ENCODE measurements at places on chromosomes 2 and 18.

- no peak for DNase-seq
Observed at GRCh38 chr2:38076152-38076709, 280 bp upstream of the CYP1B1 start.

GRCh38 chr2:239368321-239368720 is 32.5 kb downstream of the HDAC4 start:
- no peak for DNase-seq

- DNase-seq = no peak
Observed at GRCh38 chr18:52670896-52671295, 330.9 kb downstream of the DCC start.

DNA sequence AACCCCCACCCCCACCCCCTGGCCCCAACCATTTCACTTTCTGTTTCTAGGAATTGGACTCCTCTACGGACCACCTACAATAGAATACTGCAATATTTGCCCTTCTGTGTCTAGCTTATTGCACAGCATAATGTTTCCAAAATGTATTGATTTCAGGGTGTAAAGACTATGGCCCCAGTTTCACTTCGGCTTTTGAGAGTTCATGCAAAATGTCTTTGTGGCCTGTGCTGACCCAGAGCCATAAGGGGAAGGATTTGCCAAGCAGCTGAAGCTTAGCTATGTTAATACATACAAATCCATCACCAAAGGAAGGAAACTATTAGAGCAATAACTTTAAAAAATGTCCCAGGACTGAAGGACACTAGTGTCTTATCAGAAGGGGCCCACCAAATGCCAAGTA is 11.2 kb upstream of the ATP9B start:
- DNase-seq = no peak

GRCh38 chr2:112199188-112199587 is 55.7 kb downstream of the ZC3H8 start:
- DNase-seq = no peak

DNA sequence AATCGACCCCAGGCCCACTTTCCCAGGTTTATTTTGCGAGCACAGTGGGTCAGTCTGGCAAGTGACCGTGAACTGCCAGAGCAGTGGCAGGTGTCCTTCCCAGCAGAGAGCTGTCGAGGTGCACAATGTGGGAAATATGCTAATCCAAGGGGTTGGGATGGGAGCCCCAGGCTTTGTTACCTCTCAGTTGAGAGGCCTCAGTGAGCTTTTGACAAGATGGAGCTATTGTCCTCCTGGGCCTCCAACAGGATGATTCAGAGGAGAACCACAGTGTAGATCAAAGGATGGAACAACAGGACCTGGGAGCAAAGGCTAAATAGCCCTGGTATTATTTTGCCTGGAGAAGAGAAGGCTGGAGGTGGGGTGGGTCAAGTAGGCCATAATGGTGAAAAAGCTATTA is 150.8 kb downstream of the NCKAP5 start:
- DNase-seq = no peak

GRCh38 chr2:48227617-48228344 is 302.2 kb upstream of the STON1 start:
- DNase-seq = no peak

DNA sequence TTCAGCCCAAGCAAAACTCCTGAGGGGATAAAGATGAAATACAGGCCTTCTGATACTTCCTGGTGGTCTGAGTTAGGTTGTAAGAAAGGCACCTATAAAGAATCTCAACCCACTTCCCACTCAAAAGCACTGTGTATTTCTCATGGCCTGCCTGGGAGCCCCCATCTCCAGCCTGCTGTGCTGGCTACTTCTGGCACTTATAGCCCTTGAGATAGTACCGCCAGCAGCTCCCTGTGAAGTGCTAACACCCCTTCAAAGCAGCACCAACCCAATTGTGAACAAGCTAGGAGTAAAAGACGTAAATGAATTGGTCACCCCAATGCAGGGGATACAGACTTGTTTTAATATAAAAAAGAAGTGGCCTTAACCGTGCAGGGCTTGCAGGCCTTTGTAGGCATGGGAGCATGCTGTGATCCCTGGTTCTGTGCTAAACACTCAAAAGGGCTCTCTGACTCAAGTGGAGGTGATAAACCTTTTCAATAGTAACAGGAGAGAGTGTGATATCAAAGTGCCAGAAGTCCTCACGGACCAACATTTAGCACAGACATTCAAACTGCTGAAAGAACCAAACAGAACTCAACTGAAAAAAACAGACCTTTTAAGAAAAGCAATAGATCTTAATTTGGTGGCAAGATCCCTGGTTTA is 80.8 kb downstream of the RTN4 start:
- no peak for DNase-seq

DNA sequence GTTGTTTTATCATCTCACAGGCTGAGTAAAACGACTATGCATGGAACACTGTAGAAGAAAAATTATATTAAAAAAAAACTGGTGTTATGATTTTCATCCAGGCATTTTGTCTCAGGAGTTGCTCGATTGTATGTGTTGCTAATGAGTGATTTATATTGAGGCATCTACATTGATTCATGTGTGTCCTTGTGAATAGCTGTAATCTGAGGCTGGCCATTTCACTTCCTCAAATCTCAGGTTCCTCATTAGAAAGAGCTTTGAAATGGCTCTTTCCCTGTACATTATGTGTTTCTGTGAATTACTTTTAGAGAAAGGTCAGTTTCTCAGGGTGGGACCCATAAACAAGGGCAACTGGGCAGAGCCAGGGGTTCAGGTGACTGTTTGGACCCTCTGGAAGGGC is 2.3 kb downstream of the IL18R1 start:
- no peak for DNase-seq

- no peak for DNase-seq
Observed at GRCh38 chr2:148917431-148917830, 42.4 kb downstream of the KIF5C start.

DNA sequence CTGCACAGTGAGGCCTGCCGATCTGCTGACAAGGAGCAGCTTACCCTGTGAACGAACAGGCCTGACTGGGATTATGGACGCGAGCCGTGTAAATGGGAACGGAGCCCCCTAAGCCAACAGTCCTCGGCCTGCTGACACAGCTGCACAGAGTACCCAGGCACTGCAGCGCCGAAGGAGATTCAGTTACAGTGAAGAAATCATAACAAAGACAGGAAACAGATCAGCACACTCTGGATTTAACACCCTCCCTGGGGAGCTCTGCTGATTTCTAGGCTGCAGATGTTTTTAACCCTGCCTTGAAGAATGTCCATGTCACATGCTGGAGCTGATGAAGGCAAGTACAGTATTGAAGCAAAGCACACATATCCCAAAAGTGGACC is 43.4 kb downstream of the COLEC12 start:
- DNase-seq = no peak

DNA sequence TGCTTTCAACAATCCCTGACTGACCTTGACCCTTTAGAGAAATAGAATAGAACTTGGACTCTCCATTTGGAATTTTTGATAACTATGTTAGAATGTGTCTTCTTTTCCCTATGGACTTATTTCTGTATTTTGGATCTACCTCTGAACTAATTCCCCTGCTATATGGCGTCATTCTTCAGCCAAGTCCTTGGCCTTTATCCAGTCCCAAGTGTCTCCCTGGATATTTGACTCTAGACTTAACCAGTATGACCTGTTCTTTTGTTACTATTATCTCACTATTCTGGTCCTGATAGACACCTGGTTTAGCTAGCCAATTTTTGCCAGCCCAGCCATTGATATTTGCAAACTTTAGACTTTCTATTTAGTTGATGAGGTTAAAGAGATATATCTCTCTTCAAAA is 186.8 kb downstream of the KCNS3 start:
- no peak for DNase-seq

- DNase-seq = peak; percentile 13
Observed at GRCh38 chr2:161681046-161681445, 56.8 kb downstream of the SLC4A10 start.

DNA sequence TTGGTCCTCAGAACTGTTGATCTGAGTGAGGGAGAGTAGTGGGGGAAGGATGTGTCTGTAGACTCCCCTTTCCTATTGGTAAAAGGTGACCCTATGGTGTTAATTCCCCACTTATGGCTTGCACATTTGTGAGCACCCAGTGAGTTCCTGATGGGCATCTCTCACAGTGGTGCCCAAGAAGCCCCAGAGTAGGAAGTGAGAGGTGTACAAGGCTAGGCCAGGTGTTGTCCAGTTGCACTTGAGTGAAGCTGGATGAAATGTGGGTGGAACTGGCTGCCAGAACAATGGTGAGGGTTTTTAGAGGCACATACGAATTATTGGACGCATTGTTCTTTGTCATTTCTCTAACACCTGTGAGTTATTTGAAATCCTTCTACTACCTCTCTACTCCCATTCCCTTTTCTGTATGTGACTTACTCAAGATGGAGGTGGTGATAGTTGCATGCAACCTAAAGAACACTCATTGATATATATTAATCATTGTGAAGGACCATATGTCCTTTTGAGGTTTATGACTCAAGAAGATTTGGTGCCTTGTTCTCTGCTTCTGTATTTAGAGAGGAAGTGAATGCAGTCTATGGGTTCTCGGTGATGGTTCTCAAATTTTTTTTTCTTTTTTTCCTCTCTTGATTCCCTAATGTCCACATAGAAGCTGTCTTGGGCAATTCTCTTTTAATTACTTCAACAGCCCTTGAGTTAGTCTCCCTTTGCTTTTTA is 162.7 kb downstream of the FSHR start:
- no peak for DNase-seq

DNA sequence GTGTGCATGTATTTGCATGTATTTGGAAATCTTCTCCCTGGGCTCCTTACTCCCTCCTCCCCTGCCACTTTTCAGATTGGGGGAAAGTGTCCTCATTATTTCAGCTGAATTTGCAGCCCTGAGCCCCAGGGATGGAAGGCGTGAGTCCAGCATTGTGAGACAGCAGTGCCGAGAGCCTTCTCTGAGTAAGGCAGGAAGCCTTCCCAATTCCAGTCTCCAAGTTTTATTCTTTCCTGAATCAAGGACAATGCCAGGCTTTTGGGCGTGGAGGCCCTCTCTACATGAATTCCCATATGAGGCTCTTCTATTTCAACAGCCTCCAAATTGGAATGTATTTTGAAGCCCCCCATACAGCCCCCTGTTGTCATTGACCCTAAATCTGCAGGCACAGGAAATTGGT is 163.5 kb downstream of the ACKR3 start:
- no peak for DNase-seq

DNA sequence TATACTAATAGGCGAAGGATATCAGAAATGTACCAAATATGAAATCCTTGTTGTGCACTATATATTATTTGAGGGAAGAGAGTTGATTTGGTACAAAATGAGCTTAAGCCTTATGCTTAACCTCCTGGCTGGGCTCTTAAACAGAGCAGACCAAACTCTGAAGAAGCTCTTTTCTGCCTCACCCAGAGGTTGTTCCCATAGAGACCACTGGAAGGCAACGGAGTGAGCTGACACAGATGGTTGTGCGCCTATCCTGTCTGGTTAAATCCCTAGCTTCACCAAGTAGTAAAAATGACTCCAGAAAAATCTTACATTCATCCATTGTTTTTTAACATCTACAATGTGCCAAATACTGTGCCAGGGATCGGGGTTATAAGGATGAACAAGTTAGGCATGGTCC is 55.9 kb upstream of the NOL4 start:
- no peak for DNase-seq

- DNase-seq = no peak
Observed at GRCh38 chr2:222194669-222195068, 104.1 kb downstream of the PAX3 start.

GRCh38 chr2:74883011-74883410 is 49.1 kb downstream of the HK2 start:
- no peak for DNase-seq

- no peak for DNase-seq
Observed at GRCh38 chr2:9897846-9898245, 53.6 kb upstream of the GRHL1 start.

DNA sequence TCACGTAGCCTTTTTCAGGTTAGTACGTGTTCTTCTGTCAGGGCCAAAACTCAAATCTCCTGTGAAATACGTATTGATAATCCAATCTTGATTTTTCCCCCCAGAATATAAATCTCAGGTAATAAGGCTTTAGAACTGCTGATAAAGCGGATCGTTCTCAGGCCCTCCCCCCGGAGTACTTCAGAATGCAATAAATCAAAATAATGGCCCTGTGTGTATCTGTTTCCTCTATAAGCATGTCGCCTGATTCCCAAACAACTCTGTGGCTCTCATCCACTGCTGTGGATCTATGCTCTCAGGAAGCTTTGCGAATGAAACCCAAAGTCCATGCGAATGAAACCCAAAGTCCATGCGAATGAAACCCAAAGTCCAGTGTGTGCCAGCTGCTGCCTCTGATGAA is 49.4 kb downstream of the IMPA2 start:
- DNase-seq = no peak

GRCh38 chr2:127080938-127081755 is 25.8 kb downstream of the BIN1 start:
- DNase-seq = no peak

DNA sequence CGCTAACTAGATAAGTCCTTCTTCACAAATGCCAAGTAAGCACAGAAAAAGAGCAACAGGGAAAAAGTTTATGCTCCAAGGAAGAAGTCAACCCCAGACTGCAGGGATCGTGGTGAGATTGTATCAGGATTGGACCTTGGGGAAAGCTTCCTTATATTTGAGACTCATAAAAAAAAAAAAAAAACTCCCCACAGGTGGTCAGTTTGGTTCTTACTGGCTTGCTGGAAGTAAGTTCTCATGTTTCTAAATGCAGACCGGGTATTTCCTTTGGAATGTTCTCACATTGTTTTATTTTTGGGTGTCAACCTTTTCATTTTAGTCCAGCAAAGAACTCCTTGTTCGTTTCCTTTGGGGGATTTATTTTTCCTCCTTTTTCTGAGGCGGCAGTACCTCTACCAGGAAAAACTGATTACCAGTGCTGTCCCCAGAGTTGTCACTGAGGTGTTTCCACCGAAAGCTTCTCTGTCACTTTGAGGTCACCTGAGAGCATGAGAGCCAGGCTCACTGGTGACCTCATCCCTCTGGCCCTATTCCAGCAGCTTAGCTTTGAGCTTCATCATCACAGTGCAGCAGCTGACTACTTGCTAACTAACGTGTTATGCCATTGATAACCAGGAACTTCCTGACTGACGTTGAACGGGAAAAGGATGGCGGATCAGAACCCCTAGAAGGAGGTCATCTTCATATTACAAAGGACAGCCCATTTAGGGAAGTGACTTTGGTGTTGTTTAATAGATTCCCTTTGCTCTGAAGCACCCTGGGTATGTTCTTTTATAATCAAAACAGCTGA is 16.8 kb upstream of the ATP8B1 start:
- peak; percentile 94 for DNase-seq

DNA sequence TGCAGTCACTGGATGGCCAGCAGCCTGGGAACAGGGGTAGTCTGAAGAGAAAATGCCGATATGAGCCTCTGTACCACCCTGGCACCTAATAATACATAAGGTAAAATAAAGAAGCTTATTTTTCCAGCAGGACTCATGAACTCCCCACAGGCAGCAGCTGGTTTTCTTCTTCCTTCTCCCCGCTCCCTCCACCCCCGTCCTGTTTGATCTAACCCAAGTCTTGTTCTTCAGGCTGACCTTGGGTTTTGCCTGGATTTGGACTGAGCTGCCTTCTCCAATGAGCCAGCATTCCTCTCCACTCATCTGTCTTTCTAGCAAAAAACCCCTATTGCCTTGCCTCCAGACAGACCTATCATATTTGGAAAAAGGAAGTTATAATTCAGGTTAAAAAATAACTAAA is 111.8 kb downstream of the CELF4 start:
- no peak for DNase-seq
